ENCODE measurements at places on chromosomes 4 and X.

- no peak for DNase-seq
These were observed 11.4 kb downstream of the BANK1 start for GRCh38 chr4:101801958-101802357.

- no peak for DNase-seq
These were observed 72.2 kb upstream of the ZXDB start for GRCh38 chrX:57519578-57520118.

- DNase-seq = no peak
These were observed 680.9 kb upstream of the AADAT start for GRCh38 chr4:170770664-170771063.

DNA sequence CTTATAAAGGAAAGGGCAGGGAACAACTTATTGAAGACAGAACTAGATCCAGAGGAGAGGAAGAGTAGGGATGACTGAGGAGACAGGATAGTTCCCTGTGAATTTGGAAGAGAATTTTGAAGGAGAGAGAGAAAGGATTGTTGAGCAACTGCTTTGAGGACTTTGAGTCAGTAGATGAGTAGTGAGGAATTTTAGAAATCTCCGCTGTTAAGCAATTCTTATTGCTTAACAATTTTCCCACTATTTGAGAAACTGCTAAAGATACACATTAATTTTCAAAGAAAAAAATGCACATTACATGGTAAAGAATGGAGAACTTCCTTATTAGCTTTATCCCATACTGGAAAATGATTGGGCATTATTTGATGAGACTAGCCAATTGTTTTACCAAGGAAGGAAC, 116.3 kb upstream of the NRK start:
- no peak for DNase-seq

GRCh38 chr4:119652998-119653397, 24.4 kb upstream of the PDE5A start:
- no peak for DNase-seq

Measured in stimulated activated CD4-positive, alpha-beta T cell treated with anti-CD3 and anti-CD28 coated beads, Interleukin-4, amount 100 ng/mL, for 4 hours (primary cell).